ENCODE measurements at places on chromosomes 4 and X. TPM values are rescaled to one million over a fixed set of nuclear protein-coding genes. Genes with fewer than 3 reads are reported as not detected.

The TMEM144 gene
- total RNA-seq = 1.7 TPM

The TKTL2 gene
- total RNA-seq = not detected

The MAGIX gene
- total RNA-seq = 23.1 TPM

The CLTRN gene
- total RNA-seq = 10.3 TPM

The ATOH1 gene
- not detected for total RNA-seq

The IL1RAPL1 gene
- not detected for total RNA-seq

The P2RY8 gene
- 0.84 TPM for total RNA-seq

The ZDHHC9 gene
- 41.8 TPM for total RNA-seq

The AKAP14 gene
- total RNA-seq = not detected

The GPRASP1 gene
- 1.5 TPM for total RNA-seq

The CFAP99 gene
- total RNA-seq = 0.25 TPM

The PCDH18 gene
- total RNA-seq = 2.6 TPM

The MAGEB2 gene
- not detected for total RNA-seq

The PROM1 gene
- total RNA-seq = 2.1 TPM

The ABCG2 gene
- 11.4 TPM for total RNA-seq

The OPRPN gene
- total RNA-seq = not detected

The EXOC1L gene
- not detected for total RNA-seq

The XAGE2 gene
- not detected for total RNA-seq

The SORCS2 gene
- total RNA-seq = 2.9 TPM

The CXCL6 gene
- total RNA-seq = 7.3 TPM

The RBM46 gene
- total RNA-seq = not detected

The CT45A3 gene
- total RNA-seq = not detected

The PDE6B gene
- total RNA-seq = 0.69 TPM

The CACNA1F gene
- not detected for total RNA-seq

The ADAM29 gene
- not detected for total RNA-seq

The SLC4A4 gene
- total RNA-seq = 28.7 TPM

The ADH1C gene
- 684 TPM for total RNA-seq

The BCLAF3 gene
- 4.1 TPM for total RNA-seq

The TMEM31 gene
- not detected for total RNA-seq

The CSN1S1 gene
- total RNA-seq = not detected

Data from right lobe of liver (tissue), 6 donors.